Stimulated activated naive B cell treated with anti-CD40 and anti-IgM and Interleukin-4, amounts not matched to agents 10 μg/mL and 1 μg/mL and 100 μg/mL, for 72 hours (primary cell): ENCODE measurements at places on chromosomes 13 and 19.

GRCh38 chr19:10510301-10510802 is 6.9 kb downstream of the S1PR5 start:
- peaks cover 24% of the 10 kb centered on the region for H3K27me3 ChIP-seq
- no peak overlapping the region for H3K4me3 ChIP-seq
- H3K36me3 ChIP-seq: no peaks in the 10 kb centered on the region
- peak; percentile 36 for DNase-seq

GRCh38 chr19:36203293-36203692 is 11.2 kb downstream of the ZNF565 start:
- DNase-seq: no peak
- H3K4me3 ChIP-seq: no peak overlapping the region
- H3K4me1 ChIP-seq: peaks cover 17% of the 10 kb centered on the region

- H3K4me3 ChIP-seq: peak overlapping the region; percentile 75
- DNase-seq: peak; percentile 51
- no peaks in the 10 kb centered on the region for H3K27me3 ChIP-seq
- peaks cover 82% of the 10 kb centered on the region for H3K4me1 ChIP-seq
- peak overlapping the region; percentile 94 for H3K27ac ChIP-seq
Measured at GRCh38 chr13:40613192-40613818, 53.1 kb downstream of the FOXO1 start.

DNA sequence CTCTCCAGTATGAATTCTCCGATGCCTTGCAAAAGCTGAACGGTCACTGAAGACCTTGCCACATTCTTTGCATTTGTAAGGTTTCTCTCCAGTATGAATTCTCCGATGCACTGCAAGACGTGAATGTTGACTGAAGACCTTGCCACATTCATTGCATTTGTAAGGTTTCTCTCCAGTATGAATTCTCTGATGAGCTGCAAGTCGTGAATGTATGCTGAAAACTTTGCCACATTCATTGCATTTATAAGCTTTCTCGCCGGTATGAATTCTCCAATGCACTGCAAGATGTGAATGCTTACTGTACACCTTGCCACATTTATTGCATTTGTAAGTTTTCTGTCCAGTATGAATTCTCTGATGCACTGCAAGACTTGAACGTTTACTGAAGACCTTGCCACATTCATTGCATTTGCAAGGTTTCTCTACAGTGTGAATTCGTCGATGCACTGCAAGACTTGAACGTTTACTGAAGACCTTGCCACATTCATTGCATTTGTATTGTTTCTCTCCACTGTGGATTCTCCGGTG is 20.0 kb upstream of the ZNF841 start:
- no peaks in the 10 kb centered on the region for H3K27me3 ChIP-seq
- no peaks in the 10 kb centered on the region for H3K4me1 ChIP-seq
- no peak overlapping the region for H3K27ac ChIP-seq
- no peak overlapping the region for H3K4me3 ChIP-seq

- H3K4me1 ChIP-seq: peaks cover 6% of the 10 kb centered on the region
- H3K4me3 ChIP-seq: no peak overlapping the region
- H3K27me3 ChIP-seq: no peaks in the 10 kb centered on the region
- peaks cover 64% of the 10 kb centered on the region for H3K36me3 ChIP-seq
Measured at GRCh38 chr19:46387713-46388130, 25.6 kb downstream of the CCDC8 start.

DNA sequence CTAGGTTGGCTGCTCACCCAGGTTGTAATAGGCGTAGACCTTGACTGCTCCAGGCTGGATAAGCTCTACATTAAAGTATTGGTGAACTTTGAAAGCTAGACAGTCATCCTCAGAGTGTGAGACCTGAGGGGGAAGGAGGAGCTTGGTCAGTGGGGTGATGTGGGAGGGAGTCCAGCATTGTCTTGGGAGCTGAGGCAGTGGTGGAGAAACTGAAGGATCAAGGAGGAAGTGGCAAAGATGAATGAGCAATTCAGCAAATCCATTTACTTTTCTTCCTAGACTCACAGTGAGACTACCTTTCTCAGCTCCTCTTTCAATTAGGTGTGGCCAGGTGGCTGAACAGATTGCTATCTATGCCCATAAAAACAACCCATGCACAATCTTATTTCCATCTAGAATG is 10.2 kb upstream of the TNFSF14 start:
- H3K27ac ChIP-seq: no peak overlapping the region
- H3K4me3 ChIP-seq: no peak overlapping the region
- peaks cover 35% of the 10 kb centered on the region for H3K27me3 ChIP-seq
- peaks cover 28% of the 10 kb centered on the region for H3K4me1 ChIP-seq
- DNase-seq: no peak
- H3K36me3 ChIP-seq: peaks cover 4% of the 10 kb centered on the region

DNA sequence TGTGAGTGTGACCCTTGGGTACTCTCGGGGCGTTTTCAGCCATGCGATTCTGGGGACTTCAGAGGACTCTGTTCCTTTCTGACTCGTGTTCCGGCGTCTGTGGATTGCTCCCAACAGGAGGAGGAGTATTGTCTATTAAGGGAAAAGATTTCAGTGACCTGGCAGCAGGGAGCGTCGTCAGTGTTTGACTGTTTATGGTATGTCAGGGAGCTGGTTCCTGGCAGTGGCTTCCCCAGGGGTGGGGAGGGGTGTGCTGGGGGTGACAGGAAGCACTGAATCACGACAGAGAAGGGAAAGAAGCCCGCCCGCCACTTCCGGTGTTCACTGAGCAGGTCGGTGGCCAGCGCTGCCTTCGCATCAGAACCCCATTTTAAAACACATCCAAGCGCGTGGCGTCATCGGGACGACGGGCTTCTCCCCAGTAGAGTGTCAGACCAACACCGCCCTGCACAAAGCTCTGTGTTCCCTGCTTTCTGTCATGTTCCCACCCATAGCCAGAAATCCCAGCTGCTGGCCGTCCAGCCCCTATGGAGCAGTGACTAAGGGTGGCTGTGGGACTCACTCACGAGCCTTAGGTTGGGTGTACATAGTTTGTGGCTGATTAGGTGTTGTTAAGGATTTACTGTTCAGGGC is 33.8 kb downstream of the COL4A2 start:
- peak; percentile 22 for DNase-seq
- peaks cover 2% of the 10 kb centered on the region for H3K36me3 ChIP-seq
- H3K27ac ChIP-seq: peak overlapping the region; percentile 49
- peaks cover 20% of the 10 kb centered on the region for H3K4me1 ChIP-seq
- H3K27me3 ChIP-seq: peaks cover 23% of the 10 kb centered on the region
- peak overlapping the region; percentile 60 for H3K4me3 ChIP-seq

GRCh38 chr13:97752961-97753668 is 200.4 kb upstream of the IPO5 start:
- no peaks in the 10 kb centered on the region for H3K4me1 ChIP-seq
- H3K36me3 ChIP-seq: no peaks in the 10 kb centered on the region
- DNase-seq: no peak

DNA sequence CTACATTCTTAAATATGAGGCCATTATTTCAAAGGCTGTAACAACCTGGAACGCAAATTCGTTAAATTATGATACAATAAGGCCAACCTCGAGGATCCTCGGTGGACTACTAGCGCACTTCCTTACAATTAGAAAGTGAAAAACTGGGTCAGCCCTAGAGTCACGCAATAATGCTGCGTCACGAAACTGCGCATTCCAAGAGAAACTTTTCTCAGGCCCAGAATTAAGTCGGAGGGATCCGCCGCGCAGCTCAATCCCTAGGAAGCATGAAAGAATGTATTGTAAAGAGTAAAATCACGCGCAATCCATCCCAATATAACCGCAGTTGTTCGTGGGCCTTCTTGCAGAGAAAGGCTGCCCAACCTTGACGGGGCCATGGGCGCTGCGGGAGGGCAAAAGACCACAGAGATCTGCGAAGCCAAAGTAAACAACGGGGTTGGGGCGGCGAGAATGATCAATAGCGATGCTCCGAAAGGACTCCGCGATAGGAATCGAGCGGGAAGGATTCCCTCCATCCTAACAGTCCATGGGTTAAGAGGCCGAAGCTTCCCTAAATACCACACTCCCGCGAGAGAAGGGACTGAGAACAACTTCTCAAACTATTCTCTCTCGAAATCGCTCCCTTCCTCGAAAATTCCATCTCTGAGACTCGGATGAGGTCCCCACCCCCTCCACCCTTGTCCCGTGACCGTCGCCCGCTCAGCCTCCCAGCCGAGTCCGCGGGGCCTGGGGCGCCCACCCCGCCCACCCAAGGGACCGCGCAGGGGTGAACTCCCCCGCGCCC is 564 bp downstream of the SPART start:
- peaks cover 5% of the 10 kb centered on the region for H3K36me3 ChIP-seq
- H3K27ac ChIP-seq: peak overlapping the region; percentile 93
- peak; percentile 31 for DNase-seq
- H3K27me3 ChIP-seq: no peaks in the 10 kb centered on the region

GRCh38 chr19:19657397-19657783 is 6.1 kb downstream of the ATP13A1 start:
- no peak for DNase-seq
- H3K27ac ChIP-seq: no peak overlapping the region
- H3K4me3 ChIP-seq: no peak overlapping the region
- H3K27me3 ChIP-seq: no peaks in the 10 kb centered on the region

DNA sequence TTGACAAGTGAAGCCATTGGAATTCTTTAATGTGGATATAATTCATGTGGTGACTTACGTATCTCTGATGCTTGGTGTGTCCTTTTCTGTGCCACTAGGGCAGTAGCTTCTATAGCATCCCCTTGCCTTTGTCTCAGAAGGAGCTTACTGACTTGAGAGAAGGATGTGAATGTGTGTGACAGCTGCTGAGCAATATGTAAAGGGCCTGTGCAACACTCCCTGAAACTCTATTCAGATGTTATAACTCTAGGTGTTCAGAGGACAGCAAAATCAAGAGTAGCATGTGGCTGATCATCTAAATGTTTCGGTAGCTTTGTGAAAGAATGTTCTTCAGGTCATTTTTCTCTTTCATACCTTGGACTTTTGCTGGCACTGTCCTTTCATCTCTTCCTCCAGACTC is 189.5 kb downstream of the LMO7 start:
- H3K4me3 ChIP-seq: no peak overlapping the region
- no peaks in the 10 kb centered on the region for H3K27me3 ChIP-seq
- no peak for DNase-seq
- H3K4me1 ChIP-seq: peaks cover 3% of the 10 kb centered on the region
- no peak overlapping the region for H3K27ac ChIP-seq

- no peaks in the 10 kb centered on the region for H3K27me3 ChIP-seq
- H3K4me1 ChIP-seq: no peaks in the 10 kb centered on the region
- no peak overlapping the region for H3K4me3 ChIP-seq
- H3K36me3 ChIP-seq: no peaks in the 10 kb centered on the region
- no peak for DNase-seq
Measured at GRCh38 chr13:43664700-43665191, 122.0 kb downstream of the ENOX1 start.

- H3K27ac ChIP-seq: no peak overlapping the region
- peak; percentile 73 for DNase-seq
- no peaks in the 10 kb centered on the region for H3K36me3 ChIP-seq
- peaks cover 9% of the 10 kb centered on the region for H3K27me3 ChIP-seq
- H3K4me3 ChIP-seq: no peak overlapping the region
Measured at GRCh38 chr19:6632002-6632621, 37.8 kb downstream of the TNFSF14 start.

DNA sequence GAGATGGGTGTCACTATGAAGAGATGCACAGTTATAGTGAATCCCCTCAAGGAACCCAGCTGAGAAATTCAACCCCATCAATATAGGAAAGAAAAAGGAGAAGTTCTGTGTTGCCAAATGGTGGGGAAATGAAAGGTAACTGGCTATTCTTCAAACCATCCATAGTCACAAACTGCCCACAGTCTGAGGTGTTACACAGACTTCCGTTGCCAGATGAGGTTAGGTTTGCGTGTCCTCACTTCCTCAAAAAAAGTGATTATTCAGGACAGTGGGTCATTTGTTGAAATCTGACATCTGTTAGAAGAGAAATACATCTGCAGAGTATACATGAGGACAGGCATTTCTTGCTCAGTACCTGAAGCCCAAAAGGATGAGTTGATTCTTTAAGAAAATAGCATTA is 9.0 kb downstream of the SIGLEC5 start:
- H3K36me3 ChIP-seq: peaks cover 29% of the 10 kb centered on the region
- no peaks in the 10 kb centered on the region for H3K27me3 ChIP-seq
- no peak overlapping the region for H3K4me3 ChIP-seq
- no peak overlapping the region for H3K27ac ChIP-seq
- H3K4me1 ChIP-seq: peaks cover 23% of the 10 kb centered on the region
- DNase-seq: peak; percentile 54

DNA sequence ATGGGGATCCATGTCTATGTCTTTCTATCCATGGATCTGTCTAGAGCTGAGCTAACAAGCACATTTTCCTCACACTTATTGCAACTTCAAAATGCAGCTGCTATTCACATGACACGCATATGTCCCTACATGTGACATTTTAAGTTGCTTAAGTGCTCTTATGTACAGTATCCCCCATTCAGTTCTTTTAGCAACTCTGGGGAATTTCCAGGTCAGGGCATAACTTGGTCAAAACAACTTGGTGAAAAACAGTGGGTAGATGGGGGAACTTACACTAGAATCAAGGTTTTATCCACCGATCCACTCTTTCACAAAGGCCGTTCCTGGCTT is 73.0 kb downstream of the COL4A1 start:
- H3K4me1 ChIP-seq: no peaks in the 10 kb centered on the region
- H3K27me3 ChIP-seq: peaks cover 32% of the 10 kb centered on the region
- no peak overlapping the region for H3K4me3 ChIP-seq
- H3K27ac ChIP-seq: no peak overlapping the region
- H3K36me3 ChIP-seq: no peaks in the 10 kb centered on the region
- no peak for DNase-seq

DNA sequence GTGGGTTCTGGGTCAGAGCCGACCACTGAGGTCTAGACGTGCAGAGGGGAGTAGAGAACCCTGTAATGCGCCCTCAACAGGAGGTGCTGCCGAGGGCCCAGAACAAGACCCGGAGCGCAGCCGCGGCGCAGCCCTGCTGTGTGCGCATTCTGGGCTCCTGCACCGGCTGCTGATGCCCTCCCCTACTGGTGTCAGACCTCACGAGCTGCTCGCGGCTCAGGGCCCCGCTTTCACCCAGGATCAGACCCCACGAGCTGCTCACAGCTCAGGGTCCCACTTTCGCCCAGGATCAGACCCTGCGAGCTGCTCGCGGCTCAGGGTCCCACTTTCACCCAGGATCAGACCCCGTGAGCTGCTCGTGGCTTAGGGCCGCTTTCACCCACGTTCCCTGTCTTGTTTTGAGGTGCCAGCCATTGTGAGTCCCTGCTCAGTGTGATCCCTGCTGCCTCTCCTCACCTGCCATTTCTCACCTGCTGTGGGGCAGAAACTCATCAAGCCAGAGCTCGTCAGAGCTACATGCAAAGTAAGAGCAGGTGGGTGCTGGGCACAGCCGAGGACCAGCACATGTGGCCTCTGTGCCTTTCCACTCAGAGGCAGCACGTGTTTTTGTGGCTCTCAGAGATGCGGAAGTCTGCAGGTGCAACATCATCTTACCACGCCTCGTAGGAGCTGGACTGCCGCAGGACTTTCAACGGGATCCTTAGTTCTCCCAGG is 47.0 kb upstream of the C13orf46 start:
- peaks cover 16% of the 10 kb centered on the region for H3K4me1 ChIP-seq
- DNase-seq: no peak
- peaks cover 40% of the 10 kb centered on the region for H3K36me3 ChIP-seq
- no peak overlapping the region for H3K4me3 ChIP-seq
- H3K27me3 ChIP-seq: no peaks in the 10 kb centered on the region
- no peak overlapping the region for H3K27ac ChIP-seq
